ENCODE measurements at places on chromosomes 5 and 9.

DNA sequence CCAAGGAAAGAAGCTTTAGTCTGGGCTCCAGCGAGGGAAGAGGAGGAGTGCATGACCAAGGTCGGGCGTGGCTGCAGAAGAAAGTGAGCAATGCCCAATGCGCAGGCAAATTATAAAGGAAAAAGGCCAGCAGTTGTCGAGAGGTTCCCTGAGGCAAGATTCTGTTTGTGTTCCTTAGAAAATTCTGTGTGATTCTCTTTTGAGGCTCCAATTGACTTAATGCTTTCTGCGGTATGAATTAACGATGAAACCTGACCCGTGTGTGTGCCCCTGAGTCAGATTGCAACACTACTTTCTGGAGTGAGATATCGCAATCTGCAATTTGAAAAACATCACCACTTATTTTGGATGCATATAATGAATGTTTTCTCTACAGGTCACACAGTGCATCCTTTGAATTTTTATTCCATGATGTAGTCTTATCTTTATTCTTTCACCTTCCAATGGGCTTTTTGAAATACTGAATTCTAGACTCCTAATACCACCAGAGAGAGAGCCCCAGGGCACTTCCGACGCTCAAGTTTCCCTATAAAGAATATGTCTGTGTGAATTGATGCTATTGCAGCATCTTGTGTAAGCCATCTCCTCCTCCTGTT lies 117.9 kb upstream of the IL6ST start:
- DNase-seq, result no peak

- no peak for DNase-seq
Observed at GRCh38 chr9:118529210-118529609, 825.0 kb downstream of the TLR4 start.

DNA sequence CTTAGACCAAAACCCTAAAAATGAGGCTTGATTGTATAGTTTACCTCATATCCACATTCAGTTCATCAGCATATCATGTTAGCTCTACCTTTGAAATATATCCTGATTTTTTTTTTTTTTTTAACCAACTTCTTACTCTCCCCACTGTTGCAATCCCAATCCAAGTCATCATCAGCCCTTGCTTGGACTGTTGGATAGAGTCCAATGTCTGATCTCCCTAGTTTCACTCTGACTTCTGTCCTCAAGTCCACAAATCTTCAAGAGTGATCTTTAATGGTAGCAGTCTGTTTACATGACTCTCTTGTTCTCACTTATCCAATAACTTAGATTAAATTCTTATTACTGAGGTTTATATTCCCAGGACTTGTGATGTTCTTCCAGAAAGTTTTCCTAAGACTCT lies 30.8 kb downstream of the NAA35 start:
- no peak for DNase-seq

DNA sequence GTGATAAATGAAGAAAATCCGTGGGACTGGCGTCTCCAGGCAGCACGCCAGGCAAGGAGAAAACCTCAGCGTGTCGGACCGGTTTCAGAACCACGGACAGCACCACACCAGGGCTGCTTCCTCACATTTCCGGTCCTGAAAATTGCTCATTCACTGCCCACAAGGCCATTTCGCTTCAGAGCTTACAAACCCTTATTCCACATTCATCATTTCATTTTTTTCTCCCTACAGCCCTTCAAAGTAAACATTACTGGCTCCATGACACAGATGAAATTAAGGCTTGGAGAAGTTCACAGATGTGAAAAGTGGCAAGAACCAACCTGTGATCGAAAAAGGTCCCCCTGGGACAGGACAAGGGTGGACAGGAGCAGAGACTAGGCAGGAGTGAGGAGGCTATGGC lies 1.5 kb upstream of the GPRIN1 start:
- DNase-seq, result peak; percentile 31

DNA sequence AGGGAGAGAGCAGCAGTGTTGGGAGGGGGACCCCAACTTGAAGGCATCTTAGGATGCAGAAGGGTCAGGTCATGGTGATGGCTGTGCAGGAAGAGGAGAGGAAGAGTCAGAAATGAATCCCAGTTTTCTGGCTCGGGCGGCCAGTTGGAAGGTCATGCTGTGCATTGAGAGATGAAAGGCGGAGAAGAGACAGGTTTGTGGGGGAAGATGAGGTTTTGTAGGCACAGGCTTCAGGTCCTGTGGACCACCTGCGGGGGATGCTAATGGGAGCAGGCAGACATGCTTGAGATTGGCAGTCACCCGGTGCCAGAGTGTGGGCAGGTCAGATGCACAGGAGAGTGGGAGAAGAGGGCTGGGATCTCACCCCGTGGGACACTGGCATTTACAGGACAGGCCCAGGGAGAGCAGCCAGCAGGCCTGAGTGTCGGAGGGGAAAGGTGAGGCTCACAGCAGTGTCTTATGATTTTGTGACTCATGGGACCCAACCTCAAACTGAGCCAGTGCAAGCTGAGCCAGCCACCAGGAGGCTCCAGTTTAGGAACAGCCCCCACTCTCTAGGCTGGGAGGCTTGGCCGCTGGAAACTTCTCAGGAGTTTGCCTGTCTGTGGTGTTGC lies 17.5 kb downstream of the STXBP1 start:
- no peak for DNase-seq

- no peak for DNase-seq
Observed at GRCh38 chr5:124935065-124935464, 188.6 kb upstream of the ZNF608 start.

GRCh38 chr5:102718819-102719218 lies 36.3 kb upstream of the PAM start:
- DNase-seq, result no peak

- DNase-seq, result no peak
Observed at GRCh38 chr9:82991671-82992070, 71.3 kb downstream of the RASEF start.

DNA sequence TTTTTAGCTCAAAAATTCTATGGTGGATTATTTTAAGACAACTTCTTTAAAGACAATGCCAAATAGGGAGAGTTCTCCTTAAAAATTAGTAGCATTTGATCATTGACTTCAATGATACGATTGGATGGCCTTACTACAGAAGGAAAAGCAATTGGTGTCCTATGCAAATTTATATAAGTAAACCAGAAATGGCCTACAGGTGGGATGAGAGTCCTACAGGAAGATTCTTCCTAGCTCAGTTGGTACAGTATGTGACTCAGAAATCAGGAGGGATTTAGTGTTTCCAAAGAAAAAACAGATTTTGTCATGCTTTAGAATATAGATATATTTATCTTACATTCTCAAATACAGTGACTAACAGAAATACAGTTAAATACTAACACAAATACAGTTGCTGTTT lies 6.5 kb downstream of the ANKRA2 start:
- no peak for DNase-seq

- no peak for DNase-seq
Observed at GRCh38 chr9:6188906-6189305, 26.7 kb upstream of the IL33 start.

- no peak for DNase-seq
Observed at GRCh38 chr5:40983781-40984180, 74.5 kb downstream of the C7 start.

- DNase-seq, result no peak
Observed at GRCh38 chr5:10633271-10634049, 69.6 kb downstream of the ANKRD33B start.

DNA sequence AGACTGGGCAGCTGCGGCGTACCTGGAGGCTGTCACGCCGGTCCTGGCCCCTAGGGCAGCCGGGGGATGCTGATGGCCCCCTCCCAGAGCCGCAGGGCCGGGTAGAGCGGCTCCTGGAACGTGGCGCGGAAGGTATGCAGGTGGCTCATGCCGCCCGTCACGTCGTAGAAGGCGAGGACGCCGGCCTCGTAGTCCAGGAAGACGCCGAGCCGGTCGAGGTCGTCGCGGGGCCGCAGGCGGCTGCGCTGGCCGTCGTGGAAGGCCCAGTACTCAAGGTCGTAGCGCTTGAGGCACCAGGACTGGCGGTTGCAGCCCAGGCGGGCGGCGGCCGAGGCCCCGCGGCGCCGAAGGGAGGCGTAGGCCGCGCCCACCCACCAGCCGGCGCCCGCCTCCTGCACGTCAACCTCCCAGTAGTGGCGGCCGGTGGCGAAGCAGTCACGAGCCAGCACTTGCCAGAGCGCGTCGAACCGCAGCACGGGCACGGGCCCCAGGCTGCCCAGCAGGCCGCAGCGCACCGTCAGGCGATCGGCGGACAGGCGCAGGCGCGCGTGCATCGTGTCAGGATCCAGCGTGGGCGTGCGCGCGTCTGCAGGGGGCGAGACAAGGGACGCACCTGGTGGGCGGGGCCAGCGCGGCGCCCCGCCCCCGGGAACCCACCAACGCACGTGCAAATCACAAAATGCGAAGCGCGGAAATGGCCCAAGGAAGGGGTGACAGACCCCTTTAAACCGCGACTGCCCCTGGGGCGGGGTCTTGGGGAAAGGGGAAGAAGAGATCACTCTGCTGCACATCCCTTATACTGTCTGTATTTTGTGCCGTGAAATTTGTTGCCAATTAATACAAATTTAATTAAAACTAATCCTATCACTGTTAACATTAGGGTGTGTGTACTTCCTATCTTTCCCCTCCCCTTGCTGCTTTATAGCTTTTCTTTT lies 31.2 kb downstream of the NANS start:
- peak; percentile 11 for DNase-seq

GRCh38 chr5:17329571-17329970 lies 112.1 kb downstream of the BASP1 start:
- no peak for DNase-seq

DNA sequence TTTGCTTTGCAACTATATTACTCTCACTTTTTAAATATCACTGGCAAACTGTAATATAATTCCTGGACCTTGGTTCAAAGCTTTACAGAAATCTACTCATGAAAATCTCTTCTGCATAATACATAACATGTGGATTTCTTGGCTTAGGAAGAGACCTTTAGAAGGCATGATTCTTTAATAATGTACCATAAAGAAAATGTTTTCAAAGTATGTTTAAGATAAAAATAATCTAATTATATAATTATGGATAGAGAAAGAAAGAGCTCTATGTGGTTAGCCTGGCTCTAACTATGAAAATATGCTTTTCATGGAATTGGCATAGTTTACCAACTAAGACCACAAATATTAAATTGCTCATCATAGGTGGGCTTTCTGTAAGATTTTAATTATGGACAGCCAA lies 817.8 kb downstream of the TLE1 start:
- DNase-seq, result no peak

DNA sequence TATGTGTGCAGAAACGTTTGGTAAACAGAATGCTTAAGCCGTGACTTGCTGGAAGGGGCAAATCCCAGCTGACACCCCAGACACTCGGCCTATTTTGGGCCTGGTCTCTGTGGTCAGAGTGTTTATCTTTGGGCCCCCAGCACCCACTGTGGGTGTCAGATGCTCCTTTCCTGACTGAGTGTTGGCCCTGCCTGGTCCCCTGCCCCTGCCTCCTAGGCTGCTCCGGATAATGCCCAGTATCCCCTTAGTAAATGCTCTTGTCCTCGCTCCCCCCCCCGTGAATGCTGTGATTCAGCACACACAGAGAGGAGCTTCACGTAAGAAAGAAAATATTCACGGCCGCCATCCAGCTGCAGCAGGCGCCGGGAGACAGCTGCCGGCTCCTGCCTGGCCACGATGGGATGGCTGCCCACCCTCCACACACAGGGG lies 11.3 kb upstream of the ANGPTL2 start:
- no peak for DNase-seq

DNA sequence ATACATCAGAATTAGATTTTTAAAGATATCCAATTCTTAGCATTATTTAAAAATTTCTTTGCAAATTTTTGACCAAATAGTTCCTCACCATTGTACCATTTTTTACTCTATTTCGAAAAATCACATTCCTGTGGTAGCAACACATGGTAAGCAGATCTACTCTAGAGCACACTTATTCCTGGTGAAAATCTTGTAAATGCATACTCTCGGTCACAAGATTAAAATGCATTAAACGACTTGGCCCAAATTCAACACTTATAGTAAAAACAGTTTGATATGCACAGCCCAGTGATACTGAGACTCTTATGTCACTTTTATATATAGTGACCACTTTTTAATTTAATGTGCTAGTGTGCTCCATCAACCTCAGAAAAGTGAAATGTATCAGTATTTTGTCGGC lies 208.8 kb upstream of the TARS1 start:
- no peak for DNase-seq

- no peak for DNase-seq
Observed at GRCh38 chr5:154477382-154478223, 424 bp downstream of the HAND1 start.

GRCh38 chr5:75707911-75708509 lies 9.2 kb downstream of the POC5 start:
- DNase-seq, result no peak

DNA sequence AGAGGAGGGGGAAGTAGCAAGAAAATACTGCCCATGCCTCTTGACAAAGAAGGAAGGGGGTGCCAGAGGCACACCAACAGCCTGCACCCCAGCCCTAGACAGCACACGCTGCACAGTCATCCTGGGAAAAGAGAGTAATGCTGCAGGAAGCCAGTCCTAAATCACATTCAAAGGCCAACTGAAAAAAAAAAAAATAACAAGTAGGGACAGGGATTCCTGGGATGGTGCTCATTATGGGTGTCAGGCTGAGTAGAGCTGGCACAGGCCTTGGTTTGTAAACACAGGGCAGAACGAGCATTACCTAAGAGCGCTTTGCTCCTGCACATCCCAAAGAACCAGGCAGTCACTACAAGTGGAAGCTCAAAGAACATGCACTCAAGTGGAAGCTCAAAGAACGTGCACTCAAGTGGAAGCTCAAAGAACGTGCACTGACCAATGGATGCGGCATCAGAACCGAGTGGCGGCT lies 7.8 kb downstream of the RAPGEF1 start:
- no peak for DNase-seq

DNA sequence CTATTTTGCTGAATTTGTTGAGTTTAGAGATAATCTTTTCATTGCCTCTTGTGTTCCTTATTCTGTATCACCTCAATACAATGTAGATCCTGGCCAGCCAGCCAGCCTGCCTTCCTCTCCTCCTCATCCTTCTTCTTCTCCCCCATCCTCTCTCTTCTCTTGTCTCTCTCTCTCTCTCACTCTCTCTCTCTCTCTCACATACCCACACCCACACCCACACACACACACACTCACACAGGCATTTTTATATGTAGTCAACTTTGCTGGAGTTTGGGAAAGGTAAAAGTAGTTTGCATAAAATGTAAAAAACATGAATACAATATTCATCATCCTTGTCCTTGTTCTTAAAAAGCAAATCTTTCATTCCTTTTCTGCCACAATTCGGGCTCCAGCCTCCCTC lies 60.5 kb downstream of the ZFAND5 start:
- no peak for DNase-seq

- no peak for DNase-seq
Observed at GRCh38 chr5:43152946-43153345, 32.2 kb downstream of the ZNF131 start.

GRCh38 chr5:128228008-128228407 lies 144.4 kb downstream of the SLC12A2 start:
- DNase-seq, result no peak

GRCh38 chr5:54390015-54390414 lies 65.5 kb upstream of the HSPB3 start:
- DNase-seq, result no peak

DNA sequence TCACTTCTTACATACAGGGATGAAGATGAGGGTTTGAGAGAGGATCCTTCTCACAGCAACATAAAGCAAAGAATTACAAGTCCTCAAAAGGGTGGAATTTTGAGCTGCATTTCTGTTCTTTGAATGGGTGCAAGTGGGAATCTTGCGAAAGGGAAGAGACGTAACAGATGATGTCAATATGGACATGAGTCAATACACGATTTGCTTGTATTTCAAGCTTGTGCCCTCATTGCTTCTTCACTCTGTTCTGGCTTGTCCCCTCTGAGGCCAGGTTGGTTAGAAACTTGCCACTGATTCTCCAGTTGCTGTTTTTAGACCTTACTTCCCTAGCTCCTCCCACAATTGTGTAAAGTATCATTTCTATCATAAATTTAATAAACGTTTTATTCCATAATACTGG lies 104.8 kb upstream of the CLINT1 start:
- DNase-seq, result no peak

- no peak for DNase-seq
Observed at GRCh38 chr9:96616817-96617438, 2.7 kb downstream of the CDC14B start.

All from activated T-helper 1 cell treated with anti-CD3 and anti-CD28 coated beads, Interleukin-2, amount 50 U/mL, for 16 hours (primary cell).